Fibroblast of pulmonary artery (primary cell): ENCODE measurements at places on chromosomes 5 and 9.

- no peak for DNase-seq
Measured at GRCh38 chr9:15725953-15726352, 173.1 kb downstream of the CCDC171 start.

DNA sequence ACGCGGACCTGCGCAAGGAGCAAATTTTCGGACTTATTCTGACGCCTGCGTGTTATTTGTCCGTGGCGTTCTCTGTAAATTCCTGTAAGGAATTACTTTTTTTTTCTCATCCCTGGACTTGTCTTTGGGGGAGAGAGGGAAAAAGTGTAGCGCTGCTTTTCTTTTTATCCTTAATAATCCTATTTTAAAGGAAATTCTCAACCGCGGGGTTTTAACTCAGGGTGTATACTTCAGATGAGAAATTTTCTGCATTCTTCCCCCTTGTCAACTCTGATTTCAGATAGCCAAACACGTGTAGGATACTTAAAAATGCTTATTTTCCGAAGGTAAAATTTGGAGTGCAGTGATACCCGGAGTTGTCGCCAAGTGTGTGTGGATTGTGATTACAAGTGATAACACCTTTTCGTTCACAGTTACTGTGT is 853 bp downstream of the DCP2 start:
- no peak for DNase-seq

DNA sequence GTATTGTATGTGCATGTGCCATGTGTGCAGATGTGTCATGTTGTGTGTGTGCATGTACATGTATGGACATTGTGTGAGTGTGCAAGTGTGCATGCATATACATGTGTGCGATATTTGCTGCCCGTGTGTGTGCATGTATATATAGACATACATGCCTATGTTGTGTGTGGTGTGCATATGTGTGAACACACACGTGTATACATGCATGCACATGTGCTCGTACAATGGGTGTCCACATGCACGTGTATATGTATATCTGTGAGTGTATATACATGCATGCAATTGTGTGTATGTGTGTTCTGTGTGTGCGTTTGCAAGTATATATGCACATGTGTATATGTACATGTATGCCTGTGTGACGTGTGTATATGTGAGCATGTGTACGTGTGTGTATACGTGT is 3.0 kb upstream of the SLC6A18 start:
- DNase-seq: no peak

DNA sequence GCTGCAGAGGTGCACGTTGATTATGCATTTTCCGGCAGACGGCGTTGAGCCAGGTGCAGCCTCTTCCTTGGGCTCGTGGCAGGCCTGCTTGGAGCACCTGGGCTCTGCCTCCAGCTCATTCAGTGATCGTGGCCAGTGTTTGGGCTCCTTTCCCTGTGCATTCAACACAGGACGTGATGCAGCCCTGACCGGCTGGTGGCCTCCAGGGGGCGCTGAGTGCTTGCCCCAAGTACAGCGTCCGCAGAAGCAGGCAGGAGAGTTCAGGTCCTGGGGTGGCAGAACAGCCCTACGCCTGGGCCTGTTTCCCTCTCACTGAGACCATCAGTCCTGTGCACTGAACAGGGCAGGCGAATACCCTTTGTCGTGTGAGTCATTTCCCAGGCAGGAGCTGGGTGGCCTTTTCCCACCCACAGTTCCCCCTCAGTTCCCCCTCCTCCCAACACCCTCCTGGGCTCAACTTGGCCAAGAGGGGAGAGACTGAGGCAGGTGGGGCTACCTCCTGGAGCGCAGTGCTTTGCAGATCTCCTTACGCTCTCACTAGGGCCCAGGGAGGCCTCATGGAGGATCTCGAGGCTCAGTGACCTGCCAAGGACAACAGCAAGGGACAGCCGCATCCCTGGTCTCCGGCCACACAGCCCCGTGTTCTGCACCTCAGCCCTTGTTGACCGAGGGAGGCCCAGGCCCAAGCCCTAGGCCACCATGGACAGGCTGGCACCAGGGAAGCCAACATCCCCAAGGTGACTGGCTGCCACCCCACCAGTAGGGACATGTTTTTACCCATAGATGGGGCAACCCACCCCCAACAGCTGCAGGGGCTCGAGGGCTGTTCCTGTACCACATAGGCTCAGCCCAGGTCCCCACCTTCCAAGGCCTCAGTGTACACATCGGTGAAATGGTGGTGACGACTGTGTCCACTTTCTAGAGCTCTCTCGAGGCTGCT is 52.9 kb downstream of the LRSAM1 start:
- peak; percentile 90 for DNase-seq

DNA sequence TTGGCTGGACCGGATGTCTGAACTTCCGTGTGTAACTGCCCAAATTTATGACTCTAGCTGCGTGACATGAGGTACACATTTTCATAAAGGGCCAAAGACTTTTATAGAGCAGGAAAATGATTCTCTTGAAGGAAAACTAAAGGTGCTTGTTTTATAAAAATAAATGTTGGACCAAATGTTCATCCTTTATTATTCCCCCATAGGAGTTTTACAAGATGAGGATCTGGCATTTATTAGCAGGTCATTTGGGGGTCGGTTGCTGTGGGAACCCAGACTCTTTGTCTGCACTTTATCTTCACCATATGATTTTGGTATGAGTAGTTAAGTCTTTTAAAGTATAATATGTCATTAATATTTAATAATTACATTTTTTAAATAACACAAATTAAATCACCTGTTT is 571.2 kb downstream of the EFNA5 start:
- DNase-seq: no peak

- DNase-seq: no peak
Measured at GRCh38 chr9:89358985-89359384, 40.7 kb downstream of the SECISBP2 start.

DNA sequence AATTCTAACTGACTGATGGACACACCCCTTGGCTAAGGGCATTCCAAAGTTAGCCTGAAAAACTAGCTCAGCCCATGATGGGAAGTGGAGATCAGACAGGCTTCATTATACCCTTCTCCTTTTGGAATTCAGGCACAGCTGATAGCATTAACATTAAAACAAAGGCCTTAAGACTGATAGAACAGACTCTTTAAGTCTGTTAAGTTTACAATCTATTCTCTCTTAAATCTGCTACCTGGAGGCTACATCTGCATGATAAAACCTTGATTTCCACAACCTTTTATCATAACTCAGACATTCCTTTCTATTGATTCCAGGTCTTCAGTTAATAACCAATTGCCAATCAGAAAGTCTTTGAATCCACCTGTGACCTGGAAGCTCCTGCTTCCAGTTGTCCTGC is 281.4 kb downstream of the TUSC1 start:
- DNase-seq: no peak
